ENCODE measurements at places on chromosomes 12 and 14. TPM values are rescaled to one million over a fixed set of nuclear protein-coding genes. Genes with fewer than 3 reads are reported as not detected.

DNA sequence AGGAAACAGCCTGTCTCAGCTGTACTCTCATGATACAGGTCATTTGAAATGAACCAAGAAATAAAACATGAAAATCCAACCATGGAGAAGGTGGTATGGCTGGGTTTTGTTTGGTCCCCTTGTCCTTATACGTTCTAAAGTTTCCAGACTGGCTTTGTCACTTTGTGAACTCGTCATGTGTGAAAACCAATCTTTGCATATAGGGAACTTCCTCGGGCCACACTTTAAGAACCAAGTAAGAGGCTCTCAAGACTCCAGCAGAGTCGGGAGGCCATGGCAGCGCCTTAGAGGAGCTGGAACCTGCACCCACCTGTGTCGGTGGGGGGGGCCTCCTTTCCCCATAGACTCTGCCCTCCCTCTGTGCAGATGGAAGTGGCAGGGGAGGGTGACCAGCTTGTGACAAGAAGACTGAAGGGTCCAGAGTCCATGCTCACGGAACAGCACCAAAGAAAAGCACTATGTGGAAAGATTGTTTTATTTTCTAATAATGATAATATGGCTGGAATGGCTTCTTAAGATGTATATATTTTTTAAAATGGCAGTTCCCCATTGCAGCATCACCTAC, 125.3 kb downstream of the ESRRB start:
- no peaks in the 10 kb centered on the region for H3K4me1 ChIP-seq
- H3K27ac ChIP-seq: no peak overlapping the region

GRCh38 chr12:24707334-24707733, 241.6 kb downstream of the BCAT1 start:
- no peaks in the 10 kb centered on the region for H3K4me1 ChIP-seq
- no peaks in the 10 kb centered on the region for H3K36me3 ChIP-seq
- DNase-seq: no peak
- no peak overlapping the region for H3K4me3 ChIP-seq

GRCh38 chr12:45644541-45644940, 85.0 kb upstream of the ARID2 start:
- no peaks in the 10 kb centered on the region for H3K27me3 ChIP-seq
- no peak for DNase-seq
- H3K36me3 ChIP-seq: no peaks in the 10 kb centered on the region
- H3K4me1 ChIP-seq: no peaks in the 10 kb centered on the region
- H3K27ac ChIP-seq: no peak overlapping the region
- no peak overlapping the region for H3K4me3 ChIP-seq

The HCAR2 gene
- polyA plus RNA-seq: not detected

DNA sequence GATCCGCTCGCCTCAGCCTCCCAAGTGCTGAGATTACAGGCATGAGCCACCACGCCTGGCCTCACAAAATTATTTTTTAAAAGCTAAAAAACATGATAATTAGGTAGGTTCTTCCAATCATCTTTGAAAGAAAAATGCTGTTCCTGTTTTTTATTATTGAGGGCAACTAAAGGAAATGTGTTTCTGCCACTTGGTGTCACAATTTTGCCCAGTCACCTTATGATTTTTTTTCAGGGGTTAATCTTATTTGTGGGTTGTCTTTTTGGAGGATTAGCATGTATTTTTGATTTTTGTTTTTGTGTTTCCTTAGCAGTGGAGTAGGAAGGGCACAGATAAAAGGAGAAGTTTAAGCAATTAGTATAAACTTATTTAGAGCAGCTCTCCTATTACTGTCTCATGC, 79.8 kb downstream of the PRORP start:
- no peaks in the 10 kb centered on the region for H3K27me3 ChIP-seq
- no peak overlapping the region for H3K4me3 ChIP-seq
- H3K36me3 ChIP-seq: no peaks in the 10 kb centered on the region
- DNase-seq: no peak
- H3K4me1 ChIP-seq: no peaks in the 10 kb centered on the region

The SERPINA12 gene
- not detected for polyA plus RNA-seq

Measured in aorta (tissue), 5 donors.